Ascending aorta (tissue), 2 donors: ENCODE measurements at places on chromosomes 16 and 17. TPM values are rescaled to one million over a fixed set of nuclear protein-coding genes. Genes with fewer than 3 reads are reported as not detected.

DNA sequence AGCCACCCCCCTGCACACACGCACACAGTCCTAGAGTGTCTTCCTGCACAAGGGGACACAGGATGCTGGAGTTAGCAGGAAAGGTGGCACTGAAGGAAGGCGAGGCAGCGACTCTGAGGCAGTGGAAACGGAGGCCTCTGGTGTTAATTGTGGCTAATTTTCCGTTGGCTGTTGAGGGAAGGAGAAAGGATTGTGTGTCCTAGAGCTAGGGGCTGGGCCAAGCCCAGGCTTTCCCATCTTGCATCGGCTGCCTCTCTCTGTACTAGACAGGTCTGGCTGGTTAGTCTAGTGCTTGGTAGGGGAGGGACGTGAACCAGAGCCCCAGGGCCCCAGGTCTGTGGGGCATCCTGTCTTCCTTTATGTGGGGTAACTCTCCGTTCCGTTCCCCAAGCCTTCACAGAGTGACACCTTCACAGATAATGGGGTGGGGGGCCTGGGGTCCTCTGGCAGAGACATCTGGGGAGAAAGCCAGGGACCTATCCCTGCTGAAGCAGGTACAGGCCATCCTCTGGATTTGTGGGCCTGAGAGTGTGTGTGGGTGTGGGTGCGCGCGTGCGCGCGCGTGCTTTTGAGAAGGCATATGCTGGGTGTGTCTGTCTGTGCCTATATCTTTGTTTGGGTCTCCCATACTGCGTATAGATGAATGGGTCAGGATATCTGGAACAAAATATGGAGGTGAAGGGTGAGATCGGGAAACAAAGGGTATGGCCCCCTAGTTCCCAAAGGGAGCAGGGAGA, at the start of gene CHD3:
TSS of gene CHD3 (plus strand) at position 606 of the 737 bp plus-strand sequence. CDS start 212 bp downstream, outside the sequence.
- DNase-seq: no peak

Gene IRF8
- 20.0 TPM for total RNA-seq

Gene ALOX15B
- total RNA-seq: 2.3 TPM

GRCh38 chr17:17739388-17740066, 58.3 kb downstream of the RAI1 start:
- DNase-seq: no peak

Gene ALOX12B
- not detected for total RNA-seq

Gene PROCA1
- total RNA-seq: 1.6 TPM

DNA sequence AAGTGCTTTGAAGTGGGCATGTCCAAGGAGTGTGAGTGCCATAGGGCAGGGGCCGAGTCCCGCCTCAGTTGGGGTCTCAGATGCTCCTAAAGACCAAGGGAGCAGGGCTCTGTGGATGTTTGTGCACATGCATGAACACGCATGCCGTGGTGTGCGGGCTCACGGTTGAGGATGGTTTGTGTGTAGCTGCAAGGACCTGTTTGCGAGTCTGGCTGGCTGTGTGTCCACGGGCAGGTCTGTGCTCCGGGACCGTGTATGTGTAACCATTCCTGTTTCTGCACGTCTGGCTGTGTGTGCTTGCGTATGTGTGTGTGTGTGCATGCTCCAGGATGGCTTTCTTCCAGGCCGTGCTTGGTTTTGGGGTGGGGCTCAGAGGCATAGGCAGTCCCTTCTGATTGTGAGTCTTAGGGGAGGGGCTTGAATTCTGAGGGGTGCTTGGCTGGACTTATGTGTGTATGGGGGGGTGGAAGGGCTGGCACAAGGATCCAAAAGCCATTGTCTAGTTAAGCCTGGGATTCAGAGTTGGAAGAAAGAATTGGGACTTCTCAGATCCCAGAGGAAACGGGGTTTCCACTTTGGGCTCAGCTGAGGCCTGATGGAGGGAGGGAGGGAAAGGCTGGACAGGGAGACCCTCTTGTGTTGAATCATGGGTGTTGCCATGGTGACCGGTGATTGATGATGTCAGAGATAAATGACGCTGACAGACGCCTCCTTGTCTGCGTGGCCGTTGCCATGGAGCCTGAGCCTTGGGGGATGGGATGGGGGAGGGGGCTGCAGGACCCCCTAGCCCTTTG, 14.4 kb downstream of the GJD3 start:
- DNase-seq: no peak

- no peak for DNase-seq
Observed at GRCh38 chr16:28983644-28984043, 1.2 kb upstream of the LAT start.

Gene C16orf96
- total RNA-seq: not detected

Gene KLHL10
- not detected for total RNA-seq

- DNase-seq: no peak
Observed at GRCh38 chr17:81837641-81838040, 2.8 kb upstream of the PPP1R27 start.

GRCh38 chr16:80390871-80391489, 149.8 kb upstream of the DYNLRB2 start:
- no peak for DNase-seq

- peak; percentile 66 for DNase-seq
Observed at GRCh38 chr16:67244387-67245185, 2.7 kb downstream of the FHOD1 start.

DNA sequence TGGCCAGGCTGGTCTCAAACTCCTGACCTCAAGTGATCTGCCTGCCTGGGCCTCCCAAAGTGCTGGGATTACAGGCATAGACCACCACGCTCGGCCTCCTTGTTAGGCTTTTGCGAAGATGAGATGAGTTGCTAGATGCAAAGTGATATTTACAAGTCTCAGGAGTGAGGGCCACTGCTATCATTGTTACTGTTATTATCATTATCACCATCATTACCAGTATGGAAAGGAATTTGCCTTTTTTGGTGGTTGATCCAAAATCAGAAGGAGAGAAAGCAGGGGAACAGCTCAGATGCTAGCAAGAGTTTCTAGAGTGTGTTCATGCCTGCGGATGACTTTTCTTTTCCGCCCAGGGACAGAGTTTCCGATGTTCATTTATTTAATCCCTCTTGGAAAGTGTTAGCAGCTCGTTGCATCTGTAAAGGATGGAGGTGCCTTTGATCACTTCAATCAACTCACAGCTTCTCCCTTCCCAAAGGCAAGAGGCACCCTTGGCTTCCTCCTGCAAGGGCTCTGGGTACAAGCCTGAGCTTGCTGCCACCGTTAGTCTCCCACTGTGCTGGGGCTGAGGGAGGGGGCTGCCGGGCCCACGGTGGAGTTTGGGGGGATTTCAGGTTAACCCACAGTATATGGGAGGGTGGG, 21.6 kb downstream of the ITPRIPL2 start:
- DNase-seq: no peak
